ENCODE measurements at places on chromosomes 3 and 15.

GRCh38 chr3:168117059-168117458 lies 21.3 kb upstream of the GOLIM4 start:
- peak; percentile 47 for DNase-seq

GRCh38 chr15:34271493-34271892 lies 46.7 kb downstream of the EMC4 start:
- DNase-seq: no peak

GRCh38 chr3:33808559-33808958 lies 10.1 kb downstream of the PDCD6IP start:
- DNase-seq: no peak

DNA sequence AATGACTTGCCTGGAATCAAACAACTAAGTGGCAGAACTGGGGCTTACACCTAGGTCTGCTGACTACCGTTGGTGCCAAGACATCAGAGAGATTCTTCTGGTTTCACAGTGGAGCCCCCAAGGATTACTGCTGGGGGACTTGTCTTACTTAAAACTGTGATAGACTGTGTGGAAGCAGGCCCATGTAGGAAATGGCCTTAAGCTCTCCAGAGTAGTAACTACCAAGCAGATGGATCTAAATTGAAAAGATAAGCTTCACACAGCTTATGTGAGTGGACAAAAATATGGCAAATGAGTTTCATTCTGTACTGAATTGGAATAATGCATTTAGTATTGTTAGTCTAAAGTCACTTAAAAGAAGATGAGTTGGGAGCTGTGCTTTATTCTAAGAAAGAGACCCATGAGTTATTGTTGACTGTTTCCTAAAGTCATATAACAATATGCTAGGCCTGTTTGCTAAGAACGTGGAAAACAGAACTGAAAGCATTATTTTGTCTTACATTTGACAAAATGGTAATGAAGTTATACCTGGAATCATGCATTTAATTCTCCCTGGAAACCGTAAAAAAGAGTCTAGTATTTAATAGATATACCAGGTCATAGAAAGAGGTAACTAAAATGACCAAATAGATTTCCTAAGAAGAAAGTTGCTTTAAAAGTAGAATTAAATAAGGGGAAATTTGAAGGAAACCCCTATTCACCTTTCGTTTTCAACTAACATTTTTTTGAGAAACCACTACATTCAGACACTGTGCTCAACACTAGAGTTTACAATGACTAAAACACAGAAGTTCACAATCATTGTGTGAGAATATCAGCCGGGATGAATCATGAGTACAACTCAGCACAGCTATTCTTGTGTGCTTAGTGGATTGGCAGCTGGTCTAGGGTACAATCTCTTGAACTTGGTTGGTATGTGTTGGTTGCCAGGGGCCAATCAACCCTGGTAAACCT lies 13.0 kb upstream of the MAPK6 start:
- DNase-seq: no peak

DNA sequence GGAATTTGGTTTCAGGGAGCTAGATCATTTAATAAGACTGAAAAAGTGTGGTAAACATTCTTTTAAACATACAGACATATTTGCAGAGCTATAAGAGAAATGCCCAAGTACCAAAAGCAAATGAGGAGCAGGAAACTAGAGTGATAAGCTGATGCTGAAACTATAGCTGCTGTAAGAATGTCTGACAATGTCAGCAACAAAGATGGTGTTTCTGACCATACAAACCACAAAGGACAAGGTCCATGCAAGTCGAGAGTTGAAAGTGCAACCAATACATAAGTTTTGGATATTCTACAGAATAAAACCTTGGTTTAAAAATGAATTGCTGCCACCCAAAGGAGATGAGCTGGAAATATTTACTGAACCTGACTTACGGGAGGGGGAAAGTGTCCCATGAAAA lies 610.2 kb downstream of the TBL1XR1 start:
- no peak for DNase-seq

- no peak for DNase-seq
Measured at GRCh38 chr3:194367992-194368841, 1.3 kb downstream of the LRRC15 start.

- no peak for DNase-seq
Measured at GRCh38 chr3:186594591-186595113, 18.2 kb upstream of the AHSG start.

- no peak for DNase-seq
Measured at GRCh38 chr3:174116421-174116820, 718.9 kb downstream of the NLGN1 start.

DNA sequence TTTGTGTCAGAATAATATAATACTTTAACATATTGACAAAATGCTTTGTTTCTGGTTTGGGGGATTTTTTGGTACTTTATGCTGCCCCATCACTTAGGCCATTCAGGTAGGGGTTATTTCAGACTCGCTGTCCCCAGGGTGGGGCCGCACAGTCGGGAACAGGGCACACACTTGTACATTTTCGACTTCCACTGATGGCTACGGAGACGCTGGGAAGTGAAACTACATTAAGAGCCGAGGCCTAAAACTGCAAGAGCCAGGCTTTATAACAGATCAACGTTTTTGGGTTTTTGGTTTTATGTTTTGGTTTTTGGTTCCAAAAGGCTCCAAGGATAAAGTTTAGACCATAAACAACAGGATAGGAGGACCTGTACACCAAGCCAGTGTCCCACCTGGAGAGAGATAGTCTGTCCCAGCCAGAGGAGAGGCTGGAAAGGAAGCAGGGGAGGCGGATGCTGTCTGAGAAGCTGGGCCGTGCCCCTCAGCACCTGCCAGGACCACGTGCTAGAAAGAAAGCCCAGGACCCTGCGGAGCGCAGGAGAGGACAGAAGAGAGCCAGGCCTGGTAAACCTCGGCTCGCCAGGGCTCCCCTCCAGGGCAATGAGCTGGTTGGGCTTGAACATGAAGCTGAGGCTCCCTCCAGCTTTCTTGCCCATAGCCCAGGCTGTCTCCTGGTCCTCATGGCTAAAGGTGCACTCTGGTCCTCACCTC lies 111.7 kb downstream of the CHSY1 start:
- no peak for DNase-seq
